ENCODE measurements at places on chromosomes 12 and 14.

DNA sequence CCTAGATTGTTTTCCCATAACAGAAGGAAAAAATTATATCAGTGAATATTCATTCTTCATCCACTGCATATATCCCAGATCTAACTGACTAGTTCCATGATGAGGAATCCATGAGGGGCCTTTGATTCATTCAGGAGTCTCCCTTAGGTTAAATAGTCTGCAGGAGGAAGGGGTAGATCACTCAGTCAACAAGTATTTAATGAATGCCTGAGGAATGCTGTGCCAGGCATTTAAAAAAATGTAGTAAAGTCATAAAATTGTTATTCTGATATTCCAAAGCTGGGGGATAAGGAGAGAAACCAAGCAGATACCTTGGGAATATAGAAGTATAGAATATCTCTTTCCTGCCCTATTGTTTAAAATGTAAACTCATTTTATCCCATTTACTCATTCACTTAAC is 216.2 kb upstream of the CAND1 start:
- no peak for DNase-seq

DNA sequence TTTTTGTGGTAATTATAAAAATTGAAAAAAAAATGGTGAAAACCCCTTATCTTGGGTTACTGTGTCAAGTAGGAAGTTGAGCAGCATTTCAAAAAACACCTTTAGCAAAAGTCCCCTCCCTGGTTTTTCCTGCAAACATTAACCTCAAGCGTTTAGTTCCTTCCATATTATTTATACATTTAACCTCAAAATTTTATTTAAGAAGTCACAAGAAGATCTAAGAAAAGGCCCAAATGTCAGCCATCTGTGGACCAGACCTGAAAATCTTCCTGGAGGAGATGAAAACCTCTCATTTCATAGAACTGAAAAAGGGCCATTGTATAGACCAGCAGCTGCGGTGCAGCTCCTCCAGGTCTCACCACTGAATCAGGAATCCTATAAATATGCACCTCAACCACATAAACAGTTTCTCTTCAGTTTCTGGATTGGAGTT is 40.4 kb upstream of the BTG1 start:
- no peak for DNase-seq

GRCh38 chr14:87830443-87831096 is 162.4 kb downstream of the GALC start:
- DNase-seq, result no peak

- DNase-seq, result no peak
Measured at GRCh38 chr14:72532686-72533454, 361.0 kb downstream of the DPF3 start.

DNA sequence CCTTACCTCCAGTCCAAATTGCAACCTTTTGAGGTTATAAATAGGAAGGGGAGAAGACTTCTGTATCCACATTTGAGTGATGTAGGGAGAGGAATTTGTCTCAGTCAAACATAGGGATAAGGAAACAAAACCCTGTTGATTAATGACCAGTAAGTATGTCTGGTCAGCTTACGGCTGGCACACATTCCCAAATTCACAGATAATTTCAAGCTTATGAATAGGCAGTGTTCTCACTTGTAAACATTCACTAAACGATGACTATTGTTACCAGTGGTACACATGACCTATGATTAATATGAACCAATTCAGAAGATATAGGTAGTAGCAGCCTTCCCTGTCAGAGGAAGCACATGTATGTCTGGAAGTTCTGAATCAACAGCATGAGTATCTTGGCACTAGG is 33.0 kb upstream of the SLC5A8 start:
- no peak for DNase-seq

GRCh38 chr12:4910502-4911315 is 1.0 kb downstream of the KCNA1 start:
- no peak for DNase-seq

- no peak for DNase-seq
Measured at GRCh38 chr14:44297437-44297836, 209.6 kb downstream of the FSCB start.

- DNase-seq, result no peak
Measured at GRCh38 chr14:81766321-81766915, 232.8 kb upstream of the SEL1L start.

GRCh38 chr12:92149563-92149962 is 3.9 kb upstream of the BTG1 start:
- no peak for DNase-seq

DNA sequence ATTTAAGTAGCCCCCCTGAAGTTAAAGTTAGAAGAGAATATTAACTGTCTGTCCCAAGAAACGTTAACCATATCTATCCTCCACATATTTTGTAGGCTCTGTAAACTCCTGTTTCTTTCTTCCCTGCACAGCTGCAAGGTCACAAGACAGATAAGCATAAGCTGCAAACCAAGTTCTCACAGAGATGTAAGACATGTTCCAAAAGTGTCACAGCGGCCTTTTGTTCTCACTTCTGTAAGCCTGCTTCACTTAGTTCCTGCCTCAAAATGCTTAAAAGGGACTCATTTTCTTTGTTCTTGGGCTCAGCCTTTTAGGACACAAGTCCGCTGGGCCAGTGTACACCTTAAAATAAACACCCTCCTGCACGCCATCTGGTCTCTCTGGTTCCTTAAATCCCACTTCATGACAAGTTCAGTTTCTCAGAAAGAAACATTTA is 3.2 kb downstream of the RNASE1 start:
- no peak for DNase-seq

- peak; percentile 90 for DNase-seq
Measured at GRCh38 chr12:89353188-89353822, 1.0 kb upstream of the DUSP6 start.

DNA sequence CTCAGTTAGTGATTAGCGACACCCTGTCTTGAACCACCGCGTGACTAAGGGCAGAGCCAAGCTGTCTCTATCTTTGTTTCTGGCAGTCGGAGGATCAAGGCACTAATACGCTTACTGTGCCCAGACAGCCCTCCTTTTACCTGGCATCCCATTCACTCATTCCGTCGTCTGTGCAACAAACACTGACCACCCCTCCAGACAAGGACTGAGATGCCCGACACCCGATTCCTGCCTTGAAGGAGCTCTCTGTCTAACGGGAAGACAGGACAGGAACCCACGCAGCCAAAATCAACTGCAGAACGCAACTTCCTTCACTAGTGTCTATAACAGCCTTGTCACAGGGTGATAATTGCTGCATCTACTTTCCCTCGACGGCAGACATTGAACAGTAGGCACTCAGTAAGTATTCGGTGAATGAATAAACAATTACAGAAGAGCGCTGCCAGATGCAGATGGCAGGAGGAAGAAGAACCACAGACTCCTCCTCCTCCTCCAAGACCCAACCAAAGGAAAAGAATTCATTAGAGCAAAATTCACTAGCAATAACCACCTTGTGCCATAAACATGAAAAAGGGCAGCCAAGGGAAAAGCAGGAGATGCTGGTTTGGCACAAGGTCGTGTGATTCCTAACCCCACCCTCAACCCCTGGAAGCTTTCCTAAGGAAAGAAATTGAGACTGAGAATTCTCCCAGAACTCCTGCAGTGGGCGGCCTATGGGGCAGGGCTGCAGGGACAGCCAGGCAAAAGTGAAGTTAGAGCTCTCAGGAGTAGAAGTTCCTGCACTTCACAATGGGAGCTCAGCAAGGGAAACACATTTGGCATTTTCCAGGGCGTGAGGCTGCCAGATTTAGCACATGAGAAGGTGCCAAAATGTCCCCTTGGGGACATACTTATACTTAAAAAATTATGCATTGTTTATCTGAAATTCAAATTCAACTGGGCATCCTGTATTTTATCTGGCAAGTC is 186.6 kb upstream of the DIO3 start:
- no peak for DNase-seq

DNA sequence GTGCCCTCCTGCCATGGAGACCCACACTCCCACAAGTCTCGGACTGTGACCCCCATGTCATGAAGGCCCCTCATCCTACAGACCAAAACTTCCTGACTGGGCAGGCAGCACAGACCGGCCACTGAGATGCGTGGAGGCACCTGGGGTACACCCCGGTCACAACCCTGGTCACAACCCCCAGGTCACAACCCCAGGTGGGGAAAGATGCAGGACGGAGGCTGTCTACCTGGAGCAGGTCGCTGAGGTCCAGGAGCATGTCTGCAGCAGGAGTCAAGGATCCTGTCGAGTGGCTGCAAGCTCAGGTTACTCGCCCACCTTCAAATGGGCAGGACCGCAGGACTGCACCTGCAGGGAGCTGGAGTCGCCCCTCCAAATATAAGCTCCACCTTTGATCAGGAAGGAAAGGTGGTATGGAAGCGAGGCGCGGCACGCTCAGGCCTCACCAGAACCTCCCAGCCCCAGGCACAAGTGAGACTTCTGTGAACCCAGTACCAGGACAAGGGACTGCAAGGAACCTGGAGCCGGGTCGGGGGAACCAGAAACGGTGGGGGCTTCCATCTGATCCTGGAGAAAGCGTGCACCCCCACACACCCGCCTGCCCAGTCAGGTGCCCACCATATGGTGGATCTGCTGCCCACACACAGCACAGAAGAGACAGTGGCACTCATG is 8.1 kb downstream of the BTBD6 start:
- no peak for DNase-seq

- no peak for DNase-seq
Measured at GRCh38 chr14:54947230-54947629, 44.6 kb upstream of the GCH1 start.

GRCh38 chr14:58731465-58732293 is 93.9 kb downstream of the DACT1 start:
- no peak for DNase-seq

DNA sequence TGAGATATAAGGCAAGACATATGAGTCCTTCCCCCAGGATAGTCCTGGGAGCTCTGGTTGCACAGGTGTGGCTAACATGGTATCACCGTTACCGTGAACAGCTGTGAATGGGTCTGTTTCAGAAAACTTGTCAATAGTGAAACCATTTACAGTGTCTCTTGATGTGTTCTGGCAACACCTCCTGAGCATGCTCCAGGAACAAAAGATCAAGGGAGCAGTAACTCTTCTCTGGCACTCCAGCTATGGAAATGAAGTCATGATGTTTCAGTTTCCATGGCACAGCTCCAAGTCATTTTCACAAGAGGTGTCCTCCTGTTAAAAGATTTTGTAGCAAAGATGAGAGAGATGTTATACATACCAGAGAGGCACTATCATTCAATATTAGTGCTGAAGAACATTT is 253.7 kb downstream of the SNAPC1 start:
- DNase-seq, result no peak

DNA sequence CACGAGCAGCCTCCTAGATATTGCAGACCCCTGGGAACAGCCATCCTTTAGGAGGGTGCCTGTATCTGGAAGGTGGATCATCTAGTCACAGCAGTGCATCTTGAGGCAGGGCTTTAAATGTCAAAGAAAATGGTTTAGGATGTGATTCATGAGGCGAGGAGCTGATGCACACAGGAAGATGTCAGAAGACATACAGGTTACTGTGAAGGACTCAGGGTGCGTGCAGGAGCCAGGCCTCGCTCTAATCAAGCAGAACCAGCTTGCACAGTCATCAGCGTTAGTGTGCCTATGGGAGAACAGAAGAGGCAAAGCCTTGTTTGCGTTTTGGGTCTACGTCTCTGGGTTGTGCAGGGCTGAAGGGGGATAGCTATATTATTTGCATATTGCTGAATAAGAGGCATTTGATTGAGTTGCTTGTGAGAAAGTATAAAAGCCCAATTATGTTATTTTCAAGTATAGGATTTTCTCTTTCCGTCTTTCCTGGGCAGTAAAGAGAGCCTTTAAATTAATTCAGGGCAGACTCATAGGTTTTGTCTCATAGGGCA is 77.3 kb upstream of the RPH3A start:
- no peak for DNase-seq

DNA sequence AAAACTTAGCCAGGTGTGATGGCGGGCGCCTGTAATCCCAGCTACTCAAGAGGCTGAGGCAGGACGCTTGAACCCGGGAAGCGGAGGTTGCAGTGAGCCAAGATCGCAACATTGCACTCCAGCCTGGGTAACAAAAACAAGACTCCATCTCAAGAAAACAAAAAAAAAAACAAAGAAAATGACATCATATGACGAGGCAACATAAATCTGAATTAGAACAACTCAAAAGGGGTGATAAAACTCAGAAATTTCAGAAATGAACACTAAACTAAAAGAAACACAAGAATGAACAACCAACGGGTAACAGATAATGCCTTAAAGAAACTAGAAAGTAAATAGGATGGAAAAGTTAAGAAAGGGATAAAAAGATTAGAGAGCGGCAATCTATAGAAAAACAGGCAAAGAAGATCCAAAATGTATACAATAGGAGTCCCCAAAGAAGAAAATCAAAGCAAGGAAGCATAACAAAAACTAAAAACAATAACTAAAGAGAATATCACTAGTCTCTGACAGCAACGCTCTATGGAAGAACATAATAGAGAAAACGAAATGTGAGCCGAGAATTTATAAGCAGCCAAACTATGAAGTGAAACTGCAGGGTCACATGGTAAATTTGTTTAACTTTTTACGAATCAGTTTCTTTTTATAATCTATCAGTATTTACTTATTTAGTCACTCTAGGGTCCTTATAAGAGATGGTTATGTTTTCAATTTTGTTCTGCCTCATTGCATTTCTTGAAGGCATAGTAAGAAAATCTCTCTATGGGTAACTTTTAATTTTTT is 45.7 kb downstream of the SPPL3 start:
- DNase-seq, result no peak

GRCh38 chr14:87698481-87698880 is 294.5 kb downstream of the GALC start:
- no peak for DNase-seq

GRCh38 chr12:129202109-129202814 is 349.0 kb downstream of the GLT1D1 start:
- no peak for DNase-seq

GRCh38 chr12:93638954-93639353 is 38.2 kb upstream of the CRADD start:
- no peak for DNase-seq
